NCI-H526 treated with DMSO at 0.1 percent for 48 hours (cell line): ENCODE measurements at places on chromosomes 6 and 20.

DNA sequence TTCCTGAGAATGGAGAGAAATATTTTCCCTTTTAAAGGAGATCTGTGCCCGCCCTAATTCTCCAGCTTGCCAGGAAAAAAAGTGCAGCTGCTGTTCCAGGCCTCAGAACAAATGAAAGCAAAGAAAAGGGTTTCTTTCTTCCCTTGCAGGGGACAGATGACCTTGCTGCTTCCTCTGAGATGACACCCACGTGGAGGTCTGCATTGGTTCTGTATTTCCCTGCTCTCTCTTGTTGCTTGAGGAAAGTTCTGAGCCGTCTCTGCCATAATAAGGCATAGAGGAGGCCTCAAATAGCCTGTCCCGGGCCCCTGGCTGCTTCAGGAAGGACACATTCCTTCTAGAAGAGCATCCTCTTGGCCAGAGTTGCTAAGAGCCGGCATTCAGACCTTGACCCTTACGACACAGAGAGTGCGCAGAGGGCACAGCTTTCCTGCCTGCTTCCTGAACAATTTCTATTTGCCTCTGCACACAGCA, 501.8 kb upstream of the SULF2 start:
- no peak for DNase-seq

GRCh38 chr20:2521369-2522305, 12.9 kb upstream of the ZNF343 start:
- no peak for DNase-seq

GRCh38 chr6:162173466-162173865, 554.1 kb downstream of the PRKN start:
- DNase-seq, result no peak

DNA sequence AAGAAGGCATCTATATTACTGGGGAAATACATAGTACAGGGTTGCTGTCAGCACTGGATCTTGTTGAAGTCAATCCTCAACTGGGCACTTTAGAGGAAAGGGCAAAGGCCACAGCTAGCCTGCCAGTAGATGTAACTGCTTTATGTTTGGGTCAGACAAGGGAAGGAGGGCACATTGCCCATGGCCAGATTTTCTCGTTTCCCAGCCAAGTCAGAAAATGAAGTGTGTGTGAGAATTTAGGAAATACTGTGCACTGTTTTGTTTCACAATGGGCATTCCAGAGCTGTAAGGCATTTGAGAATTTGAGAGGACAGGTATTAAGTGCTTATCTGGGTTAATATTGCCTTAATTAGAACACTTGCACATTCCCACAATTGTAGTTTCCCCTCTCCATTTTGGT, 183.9 kb upstream of the MCHR2 start:
- no peak for DNase-seq

DNA sequence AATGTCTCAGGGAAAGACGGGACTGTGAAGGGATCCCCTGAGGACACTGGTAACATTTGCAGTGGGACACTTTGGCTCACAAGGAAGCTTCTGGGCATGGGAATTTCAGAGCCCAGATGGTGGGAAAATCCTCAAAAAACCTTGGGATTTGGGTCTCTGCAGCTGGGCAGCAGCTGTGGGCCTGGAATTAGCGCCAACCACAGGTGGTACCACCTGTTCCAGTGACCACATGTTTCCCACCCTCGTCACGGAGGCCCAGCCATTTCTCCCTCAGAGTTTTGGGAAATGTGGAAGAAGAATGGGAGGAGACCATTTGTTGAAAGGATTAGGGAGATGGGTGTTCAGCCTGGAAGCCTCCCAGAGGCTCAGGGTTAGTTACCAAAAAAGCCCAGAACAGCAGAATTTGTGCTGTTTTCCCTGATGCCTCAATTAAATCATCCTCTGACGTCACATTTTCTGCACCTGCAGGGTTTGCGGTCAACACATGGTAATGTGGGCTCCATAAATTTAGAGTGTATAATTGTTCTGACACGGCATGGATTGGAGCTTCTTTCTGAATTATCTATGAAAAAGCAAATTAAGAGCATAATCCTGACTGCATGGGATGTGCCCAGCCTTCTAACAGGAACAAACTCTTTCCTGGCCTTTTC, 34.4 kb downstream of the EDN3 start:
- no peak for DNase-seq

GRCh38 chr6:166739976-166740318, 112.9 kb upstream of the RPS6KA2 start:
- DNase-seq, result no peak

GRCh38 chr6:36786055-36786675, 53.1 kb downstream of the CPNE5 start:
- DNase-seq, result no peak

DNA sequence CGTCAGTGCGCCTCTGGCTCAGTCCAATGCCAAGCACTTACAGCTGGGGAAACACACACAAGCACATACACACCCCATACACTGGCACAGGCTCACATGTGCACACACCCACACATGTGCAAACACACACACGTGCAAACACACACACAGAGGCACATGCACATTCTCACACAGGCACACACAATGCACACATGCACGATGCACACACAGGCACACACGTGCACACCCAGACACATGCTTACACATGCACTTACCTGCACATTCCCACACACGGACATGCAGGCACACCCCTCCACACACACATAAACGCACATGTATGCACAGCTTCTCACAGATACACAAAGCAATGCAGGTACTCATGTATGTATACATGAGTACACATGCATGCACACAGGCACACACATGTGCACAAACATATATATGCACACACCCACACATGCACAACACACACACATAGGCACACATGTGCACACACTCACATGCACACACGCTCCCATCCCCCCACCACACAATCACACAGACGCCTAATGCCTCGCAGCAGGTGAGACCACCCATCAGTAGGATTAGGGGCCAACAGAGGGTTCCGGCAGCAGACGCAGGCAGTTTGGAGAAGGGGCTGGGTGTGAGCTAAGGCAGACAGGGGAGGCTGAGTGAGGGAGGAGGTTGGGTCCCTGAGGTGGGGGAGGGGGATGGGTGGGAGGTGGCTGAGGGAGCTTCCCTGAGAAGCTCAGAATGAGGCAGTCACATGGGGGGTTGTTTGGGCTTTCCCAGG, 71.2 kb upstream of the SLCO4A1 start:
- no peak for DNase-seq

- DNase-seq, result peak; percentile 53
Measured at GRCh38 chr20:60867589-60867988, 384.5 kb upstream of the CDH4 start.

GRCh38 chr20:16842486-16843120, 94.4 kb downstream of the OTOR start:
- DNase-seq, result no peak

- peak; percentile 32 for DNase-seq
Measured at GRCh38 chr20:59402681-59403080, 102.3 kb downstream of the EDN3 start.

DNA sequence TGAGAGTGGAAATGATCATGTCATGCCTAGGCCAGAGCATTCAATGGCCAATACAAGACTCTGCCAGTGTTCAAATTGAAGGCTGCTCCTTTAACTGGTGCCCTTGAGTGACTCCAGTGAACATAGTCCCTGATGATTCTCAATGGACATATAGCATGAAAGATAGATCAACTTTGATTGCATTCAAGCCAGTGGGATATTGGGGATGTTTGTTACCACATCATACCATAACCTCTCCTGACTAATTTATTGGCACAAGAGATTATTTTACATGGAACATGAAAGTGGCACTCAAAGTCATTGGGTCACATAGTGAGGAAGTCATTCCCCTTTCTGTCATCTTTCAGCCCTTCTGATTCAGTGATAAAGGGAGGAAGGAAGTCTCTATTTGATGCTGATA, 139.0 kb downstream of the EYA2 start:
- DNase-seq, result no peak

GRCh38 chr20:8627340-8628004, 441.4 kb upstream of the PLCB4 start:
- DNase-seq, result no peak

- no peak for DNase-seq
Measured at GRCh38 chr20:48739395-48740291, 88.2 kb downstream of the PREX1 start.

- no peak for DNase-seq
Measured at GRCh38 chr6:158758941-158759479, 60.2 kb downstream of the EZR start.

GRCh38 chr6:161111261-161111660, 119.7 kb downstream of the MAP3K4 start:
- no peak for DNase-seq

GRCh38 chr6:158174514-158174913, 6.4 kb downstream of the GTF2H5 start:
- no peak for DNase-seq

GRCh38 chr6:84003131-84003530, 30.4 kb upstream of the MRAP2 start:
- no peak for DNase-seq

- no peak for DNase-seq
Measured at GRCh38 chr6:15283986-15284361, 38.1 kb downstream of the JARID2 start.

DNA sequence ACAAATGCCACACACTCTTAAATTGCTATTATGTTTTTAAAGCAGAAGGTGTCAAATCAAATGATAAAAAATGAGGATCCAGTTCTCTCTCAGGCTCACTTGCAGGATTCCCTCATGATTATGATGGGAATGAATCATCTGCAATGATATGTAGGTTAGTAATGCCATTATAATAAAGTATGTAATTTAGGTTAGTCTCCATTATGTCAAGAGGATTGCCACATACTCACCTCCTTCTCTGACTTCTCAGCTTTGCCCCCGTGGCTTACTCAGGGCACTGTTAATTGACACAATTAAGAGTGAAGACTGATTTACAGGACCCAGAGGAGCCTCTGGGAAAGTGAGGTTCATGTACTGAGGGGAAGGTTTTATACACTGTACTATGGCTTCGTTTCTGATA, 591.7 kb upstream of the NRSN1 start:
- no peak for DNase-seq

GRCh38 chr6:157382821-157383220, 1.8 kb downstream of the ZDHHC14 start:
- no peak for DNase-seq

- DNase-seq, result no peak
Measured at GRCh38 chr20:40486297-40486696, 202.7 kb downstream of the MAFB start.

DNA sequence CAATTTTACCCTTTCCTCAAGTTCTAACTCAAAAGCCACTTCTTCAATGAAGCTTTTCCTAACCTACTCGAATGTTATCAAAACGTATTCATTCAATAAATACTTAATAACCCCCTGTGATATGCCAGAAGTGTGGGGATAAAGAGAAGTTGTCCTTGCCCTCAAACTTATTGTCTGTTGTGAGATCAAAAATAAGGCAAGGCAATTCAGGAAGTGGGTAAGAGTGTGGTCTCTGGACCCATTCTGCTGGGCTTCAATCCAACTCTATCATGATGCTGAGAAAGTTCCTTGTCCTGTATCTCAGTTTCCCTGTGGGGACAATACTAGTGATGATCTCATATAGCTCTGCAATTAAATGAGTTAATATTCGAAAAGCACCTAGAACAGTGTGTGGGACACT, 92.8 kb downstream of the PRDM1 start:
- DNase-seq, result no peak

GRCh38 chr6:83952830-83953229, 80.7 kb upstream of the MRAP2 start:
- no peak for DNase-seq

- no peak for DNase-seq
Measured at GRCh38 chr6:53031281-53031680, 33.9 kb upstream of the FBXO9 start.

DNA sequence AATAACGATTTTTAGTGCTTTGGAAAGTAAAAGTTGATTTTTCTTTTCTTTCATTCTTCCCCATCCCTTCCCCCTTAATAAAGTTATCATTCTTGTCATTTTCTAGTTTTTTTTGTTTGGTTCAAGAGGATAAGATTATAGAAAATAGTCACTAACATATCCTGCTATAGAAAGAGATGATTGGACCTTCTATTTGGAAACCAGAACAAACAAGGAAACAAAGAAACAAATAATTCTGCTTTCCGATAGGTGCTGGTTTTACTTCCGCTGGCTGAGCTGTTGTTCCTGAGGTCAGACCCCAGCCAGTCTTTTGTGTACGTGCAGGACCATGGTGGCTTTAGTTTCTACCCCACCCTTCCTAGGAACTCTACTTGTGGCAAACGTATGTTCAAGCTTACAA, at the start of gene CDH26:
CDH26 (plus strand) TSS at position 301 of the 400 bp plus-strand sequence. CDS start 304 bp downstream, outside the sequence.
- no peak for DNase-seq

- no peak for DNase-seq
Measured at GRCh38 chr6:164569509-164569908, 739.9 kb downstream of the C6orf118 start.

DNA sequence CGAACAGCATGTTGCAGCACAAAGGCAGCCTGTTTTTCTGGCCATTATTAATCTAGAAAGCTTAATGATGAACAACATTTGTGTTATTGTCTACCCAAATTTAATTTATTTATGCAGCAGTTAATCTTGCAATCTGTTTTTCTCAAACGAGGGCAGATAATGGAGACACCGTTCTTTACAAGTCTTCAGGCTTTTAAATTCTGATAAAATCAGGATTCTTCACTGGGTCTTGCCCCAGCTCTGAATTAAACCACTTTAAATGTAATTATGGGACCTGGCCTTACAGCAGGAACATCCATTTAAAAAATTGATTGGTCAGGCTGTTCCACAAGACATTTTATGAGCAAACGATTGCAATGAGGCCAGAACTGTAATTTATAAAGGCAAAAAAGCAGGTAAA, 26.5 kb upstream of the INSM1 start:
- DNase-seq, result no peak

- DNase-seq, result peak; percentile 77
Measured at GRCh38 chr20:48841875-48842529, 14.2 kb upstream of the PREX1 start.
